ENCODE measurements at places on chromosomes 7 and 10. TPM values are rescaled to one million over a fixed set of nuclear protein-coding genes. Genes with fewer than 3 reads are reported as not detected.

NPC1L1 gene
- total RNA-seq: 0.18 TPM

UTF1 gene
- not detected for total RNA-seq

STOX1 gene
- 8.8 TPM for total RNA-seq

CUZD1 gene
- total RNA-seq: not detected

GRID2IP gene
- 0.61 TPM for total RNA-seq

RNF32 gene
- 1.4 TPM for total RNA-seq

PITX3 gene
- total RNA-seq: not detected

PLPP4 gene
- not detected for total RNA-seq

AKR1C3 gene
- total RNA-seq: not detected

PON1 gene
- not detected for total RNA-seq

PAPSS2 gene
- total RNA-seq: 1.3 TPM

SLC16A12 gene
- total RNA-seq: not detected

CFAP58 gene
- total RNA-seq: 0.44 TPM

ECHS1 gene
- 98.1 TPM for total RNA-seq

MSMB gene
- not detected for total RNA-seq

COL26A1 gene
- total RNA-seq: 39.2 TPM

TFPI2 gene
- total RNA-seq: 0.84 TPM

FOXI2 gene
- total RNA-seq: not detected

RSPH10B gene
- 0.07 TPM for total RNA-seq

IFRD1 gene
- 78.7 TPM for total RNA-seq

CPVL gene
- 32.9 TPM for total RNA-seq

MCMBP gene
- total RNA-seq: 93.3 TPM

SPDYE18 gene
- total RNA-seq: not detected

TSPAN12 gene
- 15.7 TPM for total RNA-seq

DNA2 gene
- 44.6 TPM for total RNA-seq

PPP3CB gene
- 46.9 TPM for total RNA-seq

NMT2 gene
- 27.7 TPM for total RNA-seq

VWA2 gene
- total RNA-seq: not detected

RNF148 gene
- not detected for total RNA-seq

FLNC gene
- 5.6 TPM for total RNA-seq

CPA2 gene
- total RNA-seq: 0.55 TPM

COL13A1 gene
- total RNA-seq: 9.5 TPM

ZNF438 gene
- total RNA-seq: 3.5 TPM

NEUROG3 gene
- 0.43 TPM for total RNA-seq

CACNB2 gene
- 2.2 TPM for total RNA-seq

MYH16 gene
- total RNA-seq: not detected

SPACDR gene
- total RNA-seq: 1.0 TPM

WIPF3 gene
- total RNA-seq: 4.0 TPM

LIPF gene
- total RNA-seq: not detected
